ENCODE measurements at places on chromosomes 12 and 14.

- no peak for DNase-seq
These were observed at the start of gene CCDC63 for GRCh38 chr12:110846615-110847566. Gene CCDC63 (plus strand): TSS chr12:110846987. CDS start chr12:110852955, 5,968 bp downstream.

GRCh38 chr12:64299628-64300027 is 77.5 kb upstream of the KICS2 start:
- DNase-seq, result no peak

DNA sequence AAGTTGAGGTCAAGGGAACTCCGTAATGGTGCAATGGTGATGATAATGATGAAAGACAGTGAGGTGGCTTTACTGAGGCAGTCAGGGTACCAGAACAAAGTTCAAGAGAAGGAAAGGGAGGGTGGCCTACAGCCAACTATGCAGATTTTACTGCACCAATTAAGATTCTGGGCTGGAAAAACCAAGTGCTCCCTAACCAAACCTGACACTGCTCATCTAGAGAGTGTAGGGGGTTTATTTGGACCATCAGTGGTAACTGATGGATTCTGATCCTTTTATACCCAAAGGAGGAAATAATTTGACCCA is 387 bp downstream of the LRRC9 start:
- DNase-seq, result no peak

- DNase-seq, result no peak
These were observed 880.9 kb downstream of the BCL11B start for GRCh38 chr14:98391061-98391460.

DNA sequence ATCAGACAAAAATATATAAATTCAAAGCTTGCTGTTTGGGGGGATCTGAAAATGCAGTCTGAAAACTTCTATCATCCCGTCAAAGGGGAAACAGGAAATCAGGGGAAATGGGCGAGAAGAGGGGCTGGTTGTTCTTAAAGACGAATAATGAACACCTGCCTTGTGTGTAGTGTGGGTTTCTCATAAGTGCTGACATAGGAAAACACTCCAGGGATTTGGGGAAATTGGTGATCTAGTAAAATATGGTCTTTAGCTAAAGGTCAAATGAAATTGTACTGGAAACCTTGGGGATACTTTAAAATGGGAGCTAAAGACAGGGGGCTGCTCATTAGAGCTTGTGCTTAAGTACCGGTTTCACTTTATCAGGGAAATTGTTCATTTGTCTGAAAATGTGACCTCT is 39.6 kb upstream of the PIK3C2G start:
- DNase-seq, result no peak

DNA sequence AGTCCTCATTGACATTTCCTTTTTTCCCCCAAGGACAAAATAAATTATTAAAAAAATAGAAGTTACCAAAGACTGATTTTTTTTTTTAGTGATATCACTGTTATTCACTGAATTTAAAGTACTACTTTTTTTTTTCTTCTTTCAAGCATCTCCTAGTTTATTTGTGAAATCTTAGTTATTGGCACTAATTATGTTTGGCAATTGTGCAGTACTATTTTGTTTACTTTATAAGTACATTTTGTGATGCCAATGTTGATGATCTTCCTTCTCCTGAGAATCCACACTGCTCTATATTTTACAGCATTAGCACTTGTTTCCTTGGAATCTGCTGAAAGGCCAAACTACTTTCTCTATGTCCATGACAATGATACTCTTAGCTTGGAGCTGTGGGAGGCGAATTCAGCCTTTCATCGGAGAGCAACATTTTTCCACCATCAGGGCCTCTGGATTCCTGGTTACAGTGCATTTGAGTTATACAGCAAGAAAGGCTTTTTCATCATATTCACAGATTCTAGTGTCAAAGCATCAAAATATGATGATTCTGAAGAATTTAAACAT is 123.8 kb upstream of the PTPRQ start:
- DNase-seq, result no peak

DNA sequence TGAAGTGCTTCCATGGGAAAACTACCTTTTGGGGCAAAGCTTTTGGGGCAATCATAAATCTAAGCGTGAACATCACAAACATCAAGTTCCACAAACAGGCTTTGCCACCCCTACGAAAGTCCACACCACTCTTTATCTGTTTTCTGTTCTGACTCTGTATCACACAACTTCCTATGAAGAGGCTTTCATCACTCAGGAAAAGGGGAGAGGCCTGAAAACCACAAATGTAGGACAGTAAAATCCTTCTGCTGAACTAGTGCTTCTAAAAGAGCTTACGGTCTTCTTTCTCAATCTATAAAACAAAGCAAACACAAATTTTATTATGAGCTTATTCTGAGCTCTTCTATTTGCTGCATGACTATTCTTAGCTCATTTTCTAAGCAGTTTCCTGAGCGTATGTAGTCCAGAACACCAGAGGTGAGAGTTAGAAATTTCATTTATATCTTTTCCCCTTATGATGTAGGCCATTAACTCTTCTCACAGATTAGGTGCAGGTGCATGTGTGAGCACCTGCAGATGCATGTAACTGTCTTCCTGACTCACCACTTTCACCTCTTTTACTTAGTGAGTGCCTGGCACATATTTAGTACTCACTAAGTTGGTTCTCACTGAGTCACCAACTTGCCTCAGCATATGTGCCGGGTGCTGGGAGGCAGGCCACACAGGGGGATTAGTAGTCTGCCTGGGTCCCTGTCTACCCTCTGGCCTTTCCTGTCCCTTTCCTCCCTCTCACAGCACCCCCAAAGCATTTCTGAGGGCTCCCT is 32.9 kb upstream of the SYCP3 start:
- DNase-seq, result no peak

GRCh38 chr14:53044486-53044885 is 93.6 kb upstream of the FERMT2 start:
- no peak for DNase-seq

- DNase-seq, result no peak
These were observed 193.0 kb downstream of the TTC8 start for GRCh38 chr14:89017417-89017816.

DNA sequence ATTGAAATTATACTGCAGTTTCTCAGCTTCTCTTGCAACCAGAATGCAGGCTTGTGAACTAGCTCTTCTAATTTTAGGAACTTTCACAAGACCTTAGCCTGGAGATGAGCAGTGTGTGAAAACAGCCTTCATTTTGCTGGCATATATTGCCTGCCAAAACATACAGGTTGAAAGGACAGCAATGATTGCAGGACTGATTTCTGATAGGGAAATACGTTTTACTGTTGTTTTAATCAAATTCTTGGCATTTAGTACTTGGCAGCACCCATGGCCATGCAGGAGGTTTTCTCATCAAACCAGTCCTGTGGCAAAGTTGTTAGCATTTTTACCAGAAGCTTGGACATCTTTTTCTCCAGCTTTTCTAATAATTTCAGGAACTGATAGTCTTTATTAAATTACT is 91.9 kb upstream of the MUCL1 start:
- DNase-seq, result no peak

GRCh38 chr12:24198070-24198469 is 248.6 kb upstream of the SOX5 start:
- DNase-seq, result no peak

- DNase-seq, result no peak
These were observed 83.5 kb downstream of the PPHLN1 start for GRCh38 chr12:42409471-42409870.

DNA sequence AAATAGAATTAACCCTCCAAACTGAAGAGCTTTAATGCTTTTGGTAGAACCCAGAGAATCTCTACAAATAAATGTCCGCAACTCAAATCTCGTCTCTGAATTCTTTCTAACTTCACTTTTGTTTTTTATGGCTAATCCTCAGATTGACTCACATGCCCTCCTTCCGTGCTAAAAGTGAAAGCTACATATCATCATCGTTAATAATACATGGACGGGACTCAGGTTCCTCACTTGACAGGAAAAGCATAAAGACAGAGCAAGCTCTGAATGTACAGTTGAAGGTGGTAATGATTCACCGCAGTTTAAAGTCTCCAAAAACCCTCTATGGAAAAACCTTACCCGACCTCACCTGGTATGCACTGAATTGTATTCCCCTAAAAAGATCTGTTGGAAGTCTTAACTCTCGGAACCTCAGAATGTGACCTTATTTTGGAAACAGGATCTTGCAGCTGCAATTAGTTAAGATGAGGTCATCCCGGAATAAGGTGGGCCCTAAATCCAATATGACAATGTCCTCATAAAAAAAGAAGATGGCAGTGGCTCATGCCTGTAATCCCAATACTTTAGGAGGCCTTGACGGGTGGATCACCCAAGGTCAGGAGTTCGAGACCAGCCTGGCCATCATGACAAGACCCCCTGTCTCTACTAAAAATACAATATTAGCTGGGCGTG is 147.4 kb upstream of the FOXN3 start:
- no peak for DNase-seq

GRCh38 chr14:71004481-71004880 is 97.2 kb downstream of the PCNX1 start:
- DNase-seq, result no peak

DNA sequence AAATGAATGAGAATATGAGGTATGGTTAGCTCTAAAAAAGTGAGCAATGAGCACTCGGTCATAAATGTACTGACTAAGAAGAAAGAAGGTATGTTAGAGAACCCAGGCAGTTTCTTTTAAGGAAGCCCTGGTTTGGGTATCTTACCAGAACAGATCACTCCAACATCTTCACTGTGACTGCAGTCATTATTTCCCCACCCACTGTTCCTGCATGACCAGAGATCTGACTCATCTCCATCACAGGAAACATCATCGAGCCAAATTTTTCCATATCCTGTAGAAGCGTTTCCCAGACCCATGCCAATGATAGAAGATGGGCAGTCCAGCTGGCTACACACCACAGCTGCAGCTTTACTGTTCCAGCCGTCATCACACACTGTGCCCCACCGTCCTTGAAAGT is 48.0 kb downstream of the CD163L1 start:
- no peak for DNase-seq

DNA sequence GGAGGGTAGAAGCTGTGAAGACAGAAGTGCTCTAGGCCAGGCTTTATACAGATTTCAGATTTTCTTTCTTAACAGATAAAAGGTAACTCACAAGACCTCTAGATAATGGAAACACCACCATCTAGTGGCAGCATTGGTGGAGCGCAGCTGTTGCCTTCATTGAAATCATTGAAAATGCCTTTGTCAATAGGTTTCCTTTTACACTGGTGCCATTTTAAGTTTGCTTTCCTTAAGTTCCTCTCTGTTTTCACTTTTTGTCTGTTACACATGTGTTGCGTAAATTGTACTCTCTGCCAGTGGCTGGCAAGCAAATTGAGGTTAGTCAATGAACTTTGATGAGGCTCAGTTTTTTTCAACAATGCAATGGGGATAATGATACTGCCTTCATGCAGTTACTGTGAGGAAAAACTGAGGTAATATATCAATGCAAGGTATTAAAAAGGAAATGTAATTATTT is 31.1 kb downstream of the ALDH1L2 start:
- peak; percentile 56 for DNase-seq

DNA sequence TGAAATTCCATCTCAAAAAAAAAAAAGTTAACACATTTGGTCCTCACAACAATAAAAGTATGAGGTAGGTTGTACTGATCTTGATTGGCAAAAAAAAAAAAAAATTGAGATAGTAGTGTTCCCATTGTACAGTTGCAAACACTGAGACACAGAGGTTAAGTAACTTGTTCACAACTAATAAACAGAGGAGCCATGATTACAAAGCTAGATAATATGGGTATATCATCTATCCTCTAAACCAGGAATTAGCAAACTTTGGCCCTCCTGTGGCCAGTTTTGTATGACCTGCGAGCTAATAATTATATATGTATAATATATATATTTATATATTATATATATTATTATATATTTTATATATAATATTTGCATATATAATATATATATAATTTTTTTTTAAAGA is 2.3 kb upstream of the PSME1 start:
- no peak for DNase-seq

- no peak for DNase-seq
These were observed 141.7 kb downstream of the SYT1 start for GRCh38 chr12:79006306-79006705.

- no peak for DNase-seq
These were observed 24.0 kb upstream of the HIGD1C start for GRCh38 chr12:50928392-50928791.

- no peak for DNase-seq
These were observed 465.5 kb upstream of the ATP2B1 start for GRCh38 chr12:90174198-90174510.

DNA sequence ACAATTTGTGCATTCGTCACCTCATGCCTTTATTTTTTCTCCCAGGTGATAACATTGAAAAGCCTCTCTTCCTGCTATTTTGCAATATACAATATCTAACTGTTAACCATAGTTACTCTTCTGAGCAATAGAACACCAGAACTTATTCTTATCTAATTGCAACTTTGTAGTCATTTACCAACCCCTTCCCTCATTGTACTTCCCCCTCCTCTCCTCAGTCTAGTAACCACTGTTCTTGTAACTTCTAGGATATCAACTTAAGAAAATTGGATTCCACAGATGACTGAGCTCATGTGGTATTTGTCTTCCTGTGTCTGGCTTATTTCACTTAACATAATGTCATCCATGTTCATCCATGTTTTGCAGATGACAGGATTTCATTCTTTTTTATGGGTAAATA is 7.6 kb downstream of the MUCL1 start:
- no peak for DNase-seq

DNA sequence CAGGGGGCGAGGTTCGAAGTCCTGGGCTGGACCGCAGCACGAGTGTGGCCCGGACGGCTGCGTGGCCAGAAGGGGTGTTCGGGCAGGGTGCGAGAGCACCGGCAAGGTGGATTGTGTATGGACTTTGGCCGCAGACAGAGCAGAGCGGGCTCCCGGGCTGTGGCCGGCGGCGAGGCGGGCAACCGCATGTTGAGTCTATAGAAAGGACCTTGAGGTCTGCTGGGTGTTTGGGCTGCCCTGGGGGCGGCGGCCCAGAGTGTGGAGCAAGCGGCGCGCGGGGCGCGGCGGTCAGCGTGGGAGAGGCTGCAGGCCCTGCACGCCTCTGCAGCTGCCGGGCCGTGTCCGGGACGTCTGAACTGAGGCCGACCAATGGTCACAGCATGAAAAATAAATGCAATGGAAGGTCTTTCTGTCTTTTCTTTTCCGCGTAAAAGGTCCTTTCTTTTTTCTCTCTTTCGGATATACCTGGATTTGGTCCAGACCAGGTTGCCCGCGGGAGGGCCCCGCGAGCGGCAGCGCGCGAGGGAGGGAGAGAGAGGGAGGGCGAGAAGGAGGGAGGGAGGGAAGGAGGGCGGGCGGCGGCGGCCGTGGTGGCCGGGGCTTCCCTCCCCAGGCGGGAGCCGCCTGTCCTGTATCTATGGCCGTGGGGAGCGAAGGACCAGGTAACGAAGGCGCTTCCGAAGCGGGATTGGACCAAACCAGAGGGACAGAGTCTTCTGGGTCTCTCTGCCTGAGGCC is 5.5 kb upstream of the HOXC9 start:
- DNase-seq, result no peak

DNA sequence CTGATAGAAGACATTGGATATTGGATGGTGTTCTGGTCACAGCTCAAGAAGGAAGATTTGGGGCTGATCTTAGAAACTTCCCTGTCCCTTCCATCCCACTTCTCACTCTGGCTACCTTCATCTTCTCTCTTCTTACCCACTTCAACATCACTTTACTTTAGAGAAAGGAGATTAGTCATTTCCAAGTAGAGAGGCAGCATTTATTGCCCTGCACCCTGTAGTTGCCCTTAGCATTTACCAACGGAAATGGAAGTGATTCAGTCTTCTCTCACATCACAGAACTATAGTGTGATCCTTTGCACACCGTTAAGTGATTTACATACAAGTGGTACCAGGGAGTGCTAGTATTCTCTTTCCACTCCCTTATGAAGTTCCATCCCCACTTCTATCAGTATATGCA is 52.4 kb downstream of the PHLDA1 start:
- no peak for DNase-seq

- no peak for DNase-seq
These were observed 26.2 kb downstream of the MNAT1 start for GRCh38 chr14:60760644-60761364.
